ENCODE measurements at places on chromosomes 3 and 15.

DNA sequence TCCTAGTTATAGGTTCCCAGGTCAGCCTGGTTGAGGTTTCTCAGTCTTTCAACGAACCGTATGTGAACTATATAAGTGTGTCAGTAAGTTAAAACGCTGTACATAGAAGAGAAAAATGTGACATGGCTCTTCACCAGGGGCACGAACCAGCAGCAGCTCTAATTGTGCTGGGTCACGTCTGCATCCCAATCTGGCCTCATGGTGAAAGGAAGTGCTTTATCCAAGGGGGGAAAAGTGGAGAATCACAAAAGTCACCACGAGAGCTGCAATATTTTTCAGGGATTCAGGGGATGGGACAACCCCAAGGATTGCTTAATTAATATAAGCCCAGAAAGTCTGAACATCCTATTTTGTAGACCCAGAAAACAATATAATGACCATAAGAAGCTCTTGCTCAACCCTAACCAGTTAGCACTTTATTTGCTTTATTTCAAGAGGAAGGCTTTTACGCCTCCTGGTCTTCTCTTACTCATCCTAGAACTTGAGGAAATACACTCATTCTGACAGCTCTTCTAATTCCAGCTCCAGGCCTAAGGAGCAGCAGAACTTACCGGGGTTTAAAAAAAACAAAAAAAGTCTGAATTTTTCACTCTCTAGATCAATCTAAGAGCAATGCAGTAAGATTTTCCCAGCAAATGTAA is 16.5 kb downstream of the ANXA2 start:
- DNase-seq = peak; percentile 64

GRCh38 chr3:154458560-154458959 is 28.6 kb upstream of the GPR149 start:
- no peak for DNase-seq

DNA sequence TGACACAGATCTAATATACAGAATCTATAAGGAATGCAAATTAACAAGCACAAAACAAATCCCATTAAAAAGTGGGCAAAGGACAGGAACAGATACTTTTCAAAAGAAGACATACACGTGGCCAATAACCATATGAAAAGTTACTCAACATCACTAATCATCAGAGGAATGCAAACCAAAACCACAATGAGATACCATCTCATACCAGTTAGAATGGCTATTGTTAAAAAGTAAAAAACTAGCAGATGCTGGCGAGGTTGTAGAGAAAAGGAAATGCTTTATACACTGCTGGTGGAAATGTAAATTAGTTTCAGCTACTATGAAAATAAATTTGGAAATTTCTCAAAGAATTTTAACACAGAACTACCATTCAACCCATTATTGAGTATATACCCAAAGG is 50.7 kb downstream of the ADAMTS17 start:
- peak; percentile 1 for DNase-seq

- DNase-seq = no peak
Measured at GRCh38 chr15:60704129-60704528, 225.2 kb upstream of the ICE2 start.

GRCh38 chr15:61639491-61639890 is 410.4 kb upstream of the RORA start:
- DNase-seq = no peak

DNA sequence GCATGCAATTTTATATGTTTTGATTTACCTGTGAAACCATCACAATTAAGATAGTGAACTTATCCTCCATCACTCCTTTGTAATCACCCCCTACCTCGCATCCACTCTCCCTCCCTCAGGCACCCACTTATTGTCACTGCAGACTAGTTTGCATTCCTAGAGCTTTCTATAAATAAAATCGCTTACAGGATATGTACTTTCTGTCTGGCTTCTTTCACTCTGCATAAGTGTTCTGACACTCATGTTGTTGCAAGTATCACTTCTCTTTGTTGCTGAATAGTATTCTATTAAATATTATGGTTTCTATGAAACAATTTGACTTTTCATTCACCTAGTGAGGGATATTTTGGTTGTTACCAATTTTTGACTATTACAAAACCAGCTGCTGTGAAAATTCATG is 139.3 kb downstream of the RSRC1 start:
- DNase-seq = no peak

- DNase-seq = no peak
Measured at GRCh38 chr3:194736896-194737600, 51.4 kb downstream of the FAM43A start.

GRCh38 chr3:145395421-145395820 is 765.6 kb downstream of the PLOD2 start:
- DNase-seq = no peak

DNA sequence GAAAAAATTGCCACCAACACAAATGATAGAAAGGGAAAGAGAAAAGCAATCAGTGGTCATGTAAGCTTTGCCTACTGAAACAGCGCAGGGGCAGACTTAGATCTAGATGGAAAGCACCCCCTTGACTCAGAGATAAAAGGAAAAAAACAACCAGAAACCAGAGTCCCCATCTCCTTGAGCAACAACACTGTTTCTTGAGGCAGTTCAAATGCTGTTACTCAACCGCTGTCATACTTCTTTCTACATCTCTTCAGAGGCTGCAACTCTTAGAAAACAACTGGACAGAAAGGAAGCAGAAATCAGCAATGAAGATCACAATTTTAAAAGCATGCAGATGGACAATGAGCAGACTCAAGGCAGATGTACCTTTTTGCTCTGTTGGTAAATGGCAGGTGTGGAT is 36.5 kb downstream of the FSIP1 start:
- no peak for DNase-seq
